ENCODE measurements at places on chromosomes 11 and 22.
A peak's percentile ranks its signal among the peaks of the same experiment; 100 is the strongest.

DNA sequence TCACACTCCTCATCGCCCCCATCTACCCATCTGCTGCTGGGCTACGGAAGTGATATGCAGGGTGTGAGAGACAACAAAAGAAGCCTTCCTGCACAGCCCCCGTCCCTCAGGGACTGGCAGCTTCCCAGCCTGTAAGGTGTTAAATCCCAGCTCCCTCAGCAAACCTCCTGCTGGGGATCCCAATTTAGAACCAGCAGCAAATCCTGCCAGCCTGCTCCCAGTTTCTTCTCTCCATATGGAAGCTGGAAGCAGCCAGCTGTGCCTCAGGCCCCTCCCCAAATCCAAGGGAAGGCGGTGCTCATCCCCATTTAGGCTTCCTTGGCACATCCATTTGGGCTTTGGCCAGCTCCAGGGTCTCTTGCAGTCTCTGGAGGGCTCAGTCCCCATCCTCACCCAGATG, 47.5 kb downstream of the PAMR1 start:
- DNase-seq: no peak

GRCh38 chr22:23184764-23185113, 4.4 kb downstream of the BCR start:
- DNase-seq: no peak

GRCh38 chr11:66718320-66718971, 10.6 kb downstream of the SPTBN2 start:
- peak; percentile 66 for DNase-seq

DNA sequence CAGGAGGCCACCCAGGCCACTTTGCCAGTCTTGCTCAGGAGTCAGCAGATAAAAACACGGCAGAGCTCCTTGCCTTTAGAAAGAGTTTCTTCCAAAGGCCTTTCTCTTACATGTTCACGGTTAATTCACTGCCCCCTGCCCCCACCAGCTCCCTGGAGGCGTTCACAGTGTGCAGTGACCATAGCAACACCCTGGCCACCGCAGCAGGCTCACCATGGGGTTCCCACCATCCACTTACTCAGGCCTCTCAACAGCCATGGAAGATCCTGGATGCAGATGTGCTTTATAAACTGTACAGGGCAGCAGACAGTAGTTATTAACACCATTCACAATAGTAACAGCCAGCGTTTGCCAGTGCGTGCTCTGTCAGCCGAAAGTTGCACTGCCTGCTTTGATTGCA, 10.6 kb upstream of the MYO7A start:
- no peak for DNase-seq

GRCh38 chr11:120516461-120517389, 5.2 kb downstream of the GRIK4 start:
- DNase-seq: no peak

DNA sequence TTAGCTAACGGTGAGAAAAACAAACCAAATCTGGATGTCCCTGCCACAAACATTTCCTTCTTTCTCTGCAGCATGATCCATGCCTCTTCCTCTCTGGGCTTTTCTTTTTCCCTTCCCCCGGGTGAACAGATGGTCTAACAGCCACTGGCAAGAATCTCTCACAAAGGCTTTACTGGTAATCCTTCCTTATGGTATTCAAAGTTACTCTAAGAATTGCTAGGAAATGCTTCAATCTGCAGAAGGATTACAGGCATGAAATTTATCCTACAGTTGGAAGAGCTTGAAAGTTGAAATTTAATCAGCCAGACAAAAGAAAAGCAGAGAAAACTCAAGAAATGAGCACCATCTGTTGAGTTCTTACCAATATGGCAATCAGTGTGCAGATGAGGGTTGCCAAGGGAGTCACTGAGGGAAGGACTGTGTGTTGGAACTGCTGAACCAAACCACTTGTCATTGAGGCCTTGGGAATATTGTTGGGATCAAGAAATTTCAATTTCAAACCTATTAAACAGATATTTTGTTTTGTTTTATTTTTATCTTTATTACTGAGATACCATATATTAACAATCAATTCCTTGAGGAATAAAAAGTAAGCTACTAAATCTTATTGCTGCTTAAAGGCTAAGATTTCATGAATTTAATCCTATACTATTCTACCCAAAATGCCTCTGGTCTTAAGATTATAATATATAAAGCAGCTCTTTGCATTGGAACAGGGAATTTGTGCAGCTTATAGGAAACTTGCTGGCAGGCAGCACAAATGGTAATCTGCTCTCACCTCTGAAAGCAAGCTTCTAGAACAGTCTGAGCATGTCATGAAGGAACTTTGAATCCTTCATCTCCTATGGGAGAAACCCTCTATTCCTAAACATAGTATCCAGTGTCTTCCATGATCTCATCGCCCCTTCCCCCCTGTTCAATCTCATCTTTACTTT, 29.7 kb upstream of the NDUFC2 start:
- DNase-seq: no peak

- DNase-seq: no peak
These were observed 103.8 kb downstream of the EXT2 start for GRCh38 chr11:44199298-44199697.

- DNase-seq: no peak
These were observed 41.1 kb downstream of the KCNC1 start for GRCh38 chr11:17775507-17776211.

DNA sequence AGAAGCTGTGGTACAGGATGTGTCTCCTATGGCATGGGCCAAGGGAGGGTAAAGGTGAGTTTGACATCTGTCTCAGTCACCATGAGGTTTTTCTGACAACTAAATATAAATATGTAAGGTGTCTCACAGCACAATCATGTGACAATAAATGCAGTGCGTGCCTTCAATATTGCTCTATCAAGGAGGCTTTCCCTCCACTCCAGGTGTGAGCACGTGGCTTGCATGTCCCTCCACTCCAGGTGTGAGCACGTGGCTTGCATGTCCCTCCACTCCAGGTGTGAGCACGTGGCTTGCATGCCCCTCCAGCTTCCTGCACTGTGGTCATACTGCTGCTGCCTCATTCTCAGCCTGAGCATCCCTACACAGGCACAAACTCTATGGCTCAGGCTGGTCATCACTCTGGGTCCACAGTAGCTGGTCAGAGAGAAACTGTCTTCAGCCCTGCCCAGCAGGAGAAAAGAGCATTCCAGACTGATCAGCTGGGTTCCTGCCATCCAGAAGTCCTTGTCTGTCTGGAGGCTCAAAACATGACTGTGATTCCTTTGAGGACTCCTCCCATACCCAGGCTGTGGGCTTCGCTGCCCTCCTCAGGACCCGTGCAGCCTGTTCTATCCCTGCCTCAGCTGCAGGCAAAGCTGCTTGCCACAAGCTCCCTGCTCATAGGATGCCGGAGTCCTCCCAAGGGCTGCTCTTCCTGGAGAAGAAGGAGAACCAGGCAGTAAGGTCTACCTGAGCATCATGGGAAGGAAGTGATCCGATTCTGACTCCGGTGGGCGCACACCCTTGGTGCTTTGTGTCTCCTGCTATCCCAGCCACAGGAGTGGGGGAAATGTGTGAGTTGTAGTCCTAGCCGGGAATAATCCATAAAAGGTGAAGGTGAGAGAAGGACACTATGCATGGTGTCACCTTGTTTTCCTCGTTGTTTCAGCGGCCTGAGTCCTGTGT, 33.4 kb upstream of the VPREB1 start:
- DNase-seq: no peak

- no peak for DNase-seq
These were observed 10.8 kb downstream of the CRYBA4 start for GRCh38 chr22:26632422-26633155.

GRCh38 chr11:12724301-12725054, 50.3 kb downstream of the TEAD1 start:
- DNase-seq: no peak

- DNase-seq: no peak
These were observed 1.2 kb upstream of the CCDC86 start for GRCh38 chr11:60840470-60841430.

GRCh38 chr11:118033443-118033842, 43.4 kb upstream of the TMPRSS4 start:
- DNase-seq: no peak

- DNase-seq: no peak
These were observed 100.7 kb downstream of the MAML2 start for GRCh38 chr11:96242191-96242847.

DNA sequence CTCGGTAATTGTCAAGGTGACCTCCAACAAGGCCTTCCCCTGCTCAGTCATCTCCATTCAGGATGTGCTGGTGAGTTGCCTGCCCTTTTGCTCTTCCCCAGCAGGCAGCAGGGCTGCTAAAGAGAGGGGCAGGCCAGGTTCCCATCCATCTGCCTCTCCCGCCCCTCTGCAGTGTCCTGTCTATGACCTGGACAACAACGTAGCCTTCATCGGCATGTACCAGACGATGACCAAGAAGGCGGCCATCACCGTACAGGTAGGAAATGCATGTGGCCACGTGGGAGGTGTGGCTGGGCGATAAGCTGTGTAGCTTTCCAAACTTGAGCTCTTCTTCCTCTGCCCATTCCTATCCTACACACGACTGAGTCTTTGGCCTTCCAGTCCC, 4.0 kb downstream of the SIDT2 start:
- no peak for DNase-seq

- no peak for DNase-seq
These were observed 38.9 kb downstream of the LINC01488 start for GRCh38 chr11:69520186-69520916.
